Keratinocyte (primary cell): ENCODE measurements at places on chromosomes 2 and 18. TPM values are rescaled to one million over a fixed set of nuclear protein-coding genes. Genes with fewer than 3 reads are reported as not detected.
A peak's percentile ranks its signal among the peaks of the same experiment; 100 is the strongest.

Gene FAHD2B
- polyA plus RNA-seq = 6.3 to 7.6 TPM (median 6.6 TPM) in 3 replicates

Gene IL36A
- polyA plus RNA-seq = not detected in 3 replicates

Gene SH2D6
- polyA plus RNA-seq = 0.10 to 0.21 TPM in 2 of 3 replicates, not detected in the other

Gene PROM2
- polyA plus RNA-seq = 11.4 to 21.2 TPM (median 16.8 TPM) in 3 replicates

Gene DSG4
- polyA plus RNA-seq = 0.18 to 0.50 TPM (median 0.19 TPM) in 3 replicates

Gene RAX
- not detected in 3 replicates for polyA plus RNA-seq

Gene CDH2
- 0.27 to 0.71 TPM (median 0.46 TPM) in 3 replicates for polyA plus RNA-seq

Gene SCN7A
- not detected in 3 replicates for polyA plus RNA-seq

Gene EFHD1
- polyA plus RNA-seq = not detected in 3 replicates

Gene STEAP3
- polyA plus RNA-seq = 15.5 to 29.7 TPM (median 19.9 TPM) in 3 replicates

Gene CRYGC
- polyA plus RNA-seq = not detected in 3 replicates

DNA sequence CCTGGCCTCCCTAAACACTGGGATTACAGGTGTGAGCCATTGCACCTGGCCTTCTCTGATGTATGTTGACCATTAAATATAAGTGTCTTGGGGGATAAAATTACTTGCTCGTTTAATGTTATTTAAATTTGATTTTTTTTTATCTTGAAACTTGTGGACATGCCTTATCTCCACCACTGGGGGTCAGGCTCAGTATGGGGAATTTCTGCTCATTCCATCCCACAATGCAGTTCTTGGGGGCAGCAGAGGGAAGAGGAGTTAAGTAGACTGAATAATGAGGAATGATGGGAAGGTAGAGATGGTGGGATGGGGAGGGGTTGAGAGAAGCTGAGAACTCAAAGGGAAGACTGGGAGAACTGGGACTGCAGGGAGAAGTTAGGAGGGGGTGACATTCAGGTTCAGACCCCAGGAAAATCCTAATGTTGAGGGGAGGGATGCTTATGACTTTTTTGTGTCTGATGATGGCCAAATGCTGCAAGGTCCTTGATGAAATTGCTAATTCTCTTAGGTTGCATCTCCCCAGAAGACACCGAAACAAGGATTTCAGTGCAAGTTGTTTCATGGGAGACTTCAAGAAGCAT lies 174.2 kb downstream of the MIB1 start:
- no peak for DNase-seq

DNA sequence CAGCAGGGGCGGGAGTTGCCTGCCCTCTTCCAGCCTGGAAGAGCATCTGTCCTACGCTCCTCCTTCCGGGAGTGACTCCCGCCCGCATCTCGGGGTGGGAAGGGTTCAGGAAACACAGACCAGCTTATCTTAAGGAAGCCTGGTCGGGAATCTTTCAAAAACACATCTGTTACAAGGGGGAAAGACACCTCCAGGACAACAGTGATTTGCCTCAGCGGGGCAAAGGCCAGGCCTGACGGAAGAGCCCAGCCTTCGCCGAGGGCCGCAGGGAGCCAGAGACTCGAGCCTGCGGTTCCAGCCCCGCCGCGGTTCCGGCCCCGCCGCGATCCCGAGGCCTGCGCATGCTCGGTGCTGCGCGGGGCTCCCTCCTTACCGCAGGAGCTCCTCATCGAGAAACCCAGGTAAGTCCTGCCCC lies 38.1 kb upstream of the TGIF1 start:
- DNase-seq = no peak

- peak; percentile 96 for DNase-seq
Observed at GRCh38 chr2:209368914-209369313, 54.9 kb upstream of the MAP2 start.

GRCh38 chr2:66495788-66496640 lies 61.1 kb downstream of the MEIS1 start:
- peak; percentile 84 for DNase-seq

DNA sequence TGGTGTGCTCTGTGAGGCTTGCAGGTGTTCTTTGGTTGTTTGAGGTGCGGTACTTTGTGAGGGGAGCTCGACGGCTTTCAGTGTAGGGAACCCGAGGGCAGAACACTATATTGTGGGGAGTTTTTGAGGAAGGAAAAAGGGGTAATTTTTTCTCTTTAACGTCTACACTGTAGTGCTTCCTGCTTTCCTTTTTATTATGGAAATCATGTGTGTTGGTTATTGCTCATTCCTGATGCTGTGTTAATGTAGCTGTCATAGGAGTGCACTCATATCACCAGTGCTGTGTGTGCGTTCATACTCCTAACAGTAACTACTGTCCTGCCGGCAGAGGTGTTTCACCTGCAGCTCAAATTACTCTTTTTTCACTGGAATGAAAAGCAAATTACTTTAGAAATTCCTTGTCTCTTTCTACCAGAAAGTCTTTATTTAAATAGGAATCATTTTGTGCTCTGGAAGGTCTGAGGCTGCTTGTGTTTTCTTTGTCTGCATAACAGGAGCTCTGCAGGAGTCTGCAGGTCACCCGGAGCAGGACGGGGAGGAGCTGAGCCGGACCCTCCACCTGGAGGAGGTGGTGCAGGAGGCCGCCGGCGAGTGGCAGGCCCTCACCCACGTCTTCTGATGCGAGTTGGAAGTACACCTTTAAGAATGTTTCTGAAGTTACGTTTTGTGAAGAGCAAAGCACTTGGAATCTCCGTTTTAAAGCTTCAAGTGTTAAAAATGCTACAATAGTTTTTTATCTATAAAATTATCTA lies 145.5 kb downstream of the ZNF236 start:
- DNase-seq = no peak

GRCh38 chr2:180196419-180196977 lies 189.4 kb upstream of the CWC22 start:
- DNase-seq = no peak

DNA sequence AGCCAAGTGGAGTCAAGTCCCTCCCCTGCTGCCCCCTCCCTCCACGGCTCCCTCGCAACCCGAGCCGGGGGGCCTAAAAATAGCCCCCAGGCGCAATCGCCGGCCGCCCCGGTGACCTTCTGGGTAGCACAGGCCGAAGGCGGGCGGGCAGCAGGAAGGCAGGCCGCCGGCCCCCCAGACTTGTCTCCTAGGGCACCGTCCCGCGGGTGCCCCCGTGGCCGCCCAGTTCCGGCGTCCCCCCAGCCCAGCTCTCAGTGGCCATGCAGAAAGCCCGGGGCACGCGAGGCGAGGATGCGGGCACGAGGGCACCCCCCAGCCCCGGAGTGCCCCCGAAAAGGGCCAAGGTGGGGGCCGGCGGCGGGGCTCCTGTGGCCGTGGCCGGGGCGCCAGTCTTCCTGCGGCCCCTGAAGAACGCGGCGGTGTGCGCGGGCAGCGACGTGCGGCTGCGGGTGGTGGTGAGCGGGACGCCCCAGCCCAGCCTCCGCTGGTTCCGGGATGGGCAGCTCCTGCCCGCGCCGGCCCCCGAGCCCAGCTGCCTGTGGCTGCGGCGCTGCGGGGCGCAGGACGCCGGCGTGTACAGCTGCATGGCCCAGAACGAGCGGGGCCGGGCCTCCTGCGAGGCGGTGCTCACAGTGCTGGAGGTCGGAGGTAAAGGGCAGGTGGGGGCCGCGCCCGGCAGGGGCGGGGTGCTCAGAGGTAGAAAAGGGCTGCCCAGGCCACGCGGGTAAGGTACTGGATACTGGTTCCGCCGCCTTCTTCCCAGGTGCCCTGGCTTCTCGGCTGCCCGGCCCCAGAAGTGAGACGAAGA lies at the start of gene SPEG:
Gene SPEG, plus strand, starts transcription at position 126 of the 808 bp plus-strand sequence. Its CDS starts 135 bp downstream, at position 261.
- no peak for DNase-seq

- DNase-seq = peak; percentile 9
Observed at GRCh38 chr2:152304836-152305235, 30.1 kb upstream of the FMNL2 start.

GRCh38 chr2:239274391-239275043 lies 126.3 kb downstream of the HDAC4 start:
- DNase-seq = no peak

DNA sequence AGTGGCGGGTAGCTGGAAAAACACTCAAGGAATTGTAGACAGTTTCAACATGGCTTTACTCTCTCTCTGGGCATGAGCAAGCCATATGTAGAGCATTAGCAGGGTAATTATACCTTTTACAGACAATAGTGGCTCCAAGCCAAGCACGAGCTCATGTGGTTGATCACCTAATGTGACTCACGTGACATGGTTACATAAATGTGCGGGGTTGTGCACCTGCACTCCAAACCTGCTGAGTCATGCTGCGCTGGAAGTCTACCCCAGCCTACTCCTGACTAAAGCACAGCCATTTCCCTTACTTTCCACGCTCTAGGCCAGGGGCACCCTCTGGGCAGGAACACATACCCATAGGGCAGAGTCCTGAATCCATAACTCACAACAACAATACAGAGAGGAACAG lies 232.8 kb downstream of the MBD5 start:
- DNase-seq = peak; percentile 30

GRCh38 chr2:236712961-236713673 lies 143.5 kb downstream of the ACKR3 start:
- DNase-seq = no peak

DNA sequence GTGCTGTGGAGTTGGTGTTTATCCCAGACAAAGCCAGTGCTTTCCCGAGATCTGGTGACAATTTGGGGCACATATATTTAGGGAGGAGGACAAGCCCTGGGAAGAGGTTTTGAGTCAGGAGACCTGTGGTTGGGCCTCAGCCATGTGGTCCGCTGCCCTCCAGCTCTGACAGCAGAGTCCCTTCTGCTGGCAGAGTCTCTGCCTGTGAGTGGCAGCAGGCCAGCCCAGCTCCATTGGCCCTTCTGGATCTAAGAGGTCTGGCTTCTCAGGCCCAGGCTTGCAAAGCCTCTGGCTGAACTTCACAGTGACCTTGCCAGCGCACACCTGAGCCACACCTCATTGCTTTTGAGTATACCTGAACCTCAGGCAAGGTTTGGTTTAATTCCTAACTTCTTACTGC lies 115.3 kb downstream of the BCL2L11 start:
- DNase-seq = peak; percentile 36

GRCh38 chr2:16639431-16639830 lies 26.2 kb downstream of the CYRIA start:
- no peak for DNase-seq

DNA sequence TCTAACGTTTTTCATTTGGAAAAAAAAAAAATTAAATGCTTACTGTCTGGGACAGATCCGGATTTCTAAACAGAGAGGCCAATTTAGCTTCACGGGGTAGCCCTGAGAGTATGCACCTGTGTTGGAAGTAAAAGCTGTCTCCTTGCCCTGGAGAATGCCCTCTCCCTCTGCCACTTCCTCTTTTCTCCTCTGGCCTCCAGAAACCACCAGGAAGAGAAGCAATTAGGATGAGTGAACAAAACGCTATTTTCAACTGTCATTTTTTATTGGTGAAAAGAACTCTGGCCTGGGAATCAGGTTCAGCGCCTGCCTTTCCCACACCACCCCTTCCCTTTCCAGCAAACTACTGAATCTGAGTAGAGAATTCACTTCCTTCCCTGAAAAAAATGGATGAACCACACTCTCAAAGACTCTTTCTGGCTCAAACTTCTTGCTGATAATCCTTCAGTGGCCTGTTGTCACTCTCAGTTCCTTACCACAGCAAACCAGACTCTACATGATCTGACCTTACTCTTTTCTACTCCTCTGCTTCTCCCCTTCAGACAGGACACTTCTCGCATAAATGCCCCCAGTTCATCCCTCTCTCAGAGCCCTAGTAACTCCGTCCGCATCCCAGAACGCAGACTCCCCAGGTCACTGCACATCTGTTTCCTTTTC lies 29.8 kb downstream of the KLF7 start:
- DNase-seq = no peak

DNA sequence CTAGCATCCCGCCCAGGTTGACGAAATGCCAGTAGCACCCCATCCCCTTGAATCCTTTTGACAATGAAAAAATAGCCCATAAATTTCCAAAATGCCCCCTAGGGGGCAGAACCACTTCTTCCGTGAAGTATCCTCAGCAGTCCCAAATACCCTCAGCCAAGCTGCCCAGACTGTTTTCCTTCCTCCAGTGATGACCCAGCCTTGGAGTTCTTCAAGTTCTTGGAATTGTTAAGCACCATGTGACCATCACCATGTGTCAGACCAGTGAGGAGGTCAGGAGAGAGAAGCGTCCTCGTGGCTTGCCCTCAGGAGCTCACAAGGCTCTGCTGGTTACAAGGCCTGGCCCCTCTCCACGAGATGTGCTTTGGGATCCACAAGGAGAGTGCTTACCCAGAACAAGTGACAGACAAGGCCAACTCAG lies 1.4 kb upstream of the SLC23A3 start:
- DNase-seq = peak; percentile 42

DNA sequence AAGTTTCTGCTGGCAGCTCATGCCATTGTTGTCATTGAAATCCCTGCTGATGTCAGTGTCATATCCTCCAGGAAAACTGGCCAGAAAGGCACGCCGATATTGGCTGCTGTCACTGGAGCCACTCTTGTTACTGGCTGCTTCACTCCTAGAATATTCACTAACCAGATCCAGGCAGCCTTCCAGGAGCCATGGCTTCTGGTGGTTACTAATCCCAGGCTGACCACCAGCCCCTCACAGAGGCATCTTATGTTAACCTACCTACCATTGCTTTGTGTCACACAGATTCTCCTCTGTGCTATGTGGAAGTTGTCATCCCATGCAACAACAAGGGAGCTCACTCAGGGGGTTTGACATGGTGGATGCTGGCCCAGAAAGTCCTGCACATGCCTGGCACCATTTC lies 27.0 kb upstream of the MTX2 start:
- DNase-seq = no peak

- no peak for DNase-seq
Observed at GRCh38 chr18:39753178-39753577, 2187.6 kb upstream of the CELF4 start.

DNA sequence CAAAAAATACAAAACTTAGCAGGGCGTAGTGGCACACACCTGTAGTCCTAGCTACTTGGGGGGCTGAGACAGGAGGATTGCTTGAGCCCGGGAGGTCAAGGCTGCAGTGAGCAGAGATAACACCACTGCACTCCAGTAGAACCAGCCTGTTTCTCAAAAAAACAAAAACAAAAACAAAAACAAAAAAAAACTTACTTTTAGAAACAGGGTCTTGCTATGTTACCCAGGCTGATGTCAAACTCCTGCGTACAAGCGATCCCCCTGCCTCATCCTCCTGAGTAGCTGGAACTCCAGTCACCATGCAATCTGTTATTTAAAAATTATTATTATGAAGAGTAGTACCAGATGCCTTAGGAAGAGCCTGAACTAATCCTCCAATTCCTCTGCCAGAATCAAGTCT lies 35.0 kb upstream of the GLI2 start:
- DNase-seq = no peak

GRCh38 chr2:201357221-201357620 lies at the start of gene FLACC1:
TSS of gene FLACC1 (minus strand) at chr2:201357345. CDS start at chr2:201351404, 5,941 bp downstream.
- no peak for DNase-seq

- no peak for DNase-seq
Observed at GRCh38 chr2:120539937-120540718, 194.2 kb downstream of the INHBB start.

- no peak for DNase-seq
Observed at GRCh38 chr2:237222178-237222577, 136.5 kb downstream of the COPS8 start.

GRCh38 chr18:53417003-53417402 lies 807.5 kb downstream of the MBD2 start:
- no peak for DNase-seq

- DNase-seq = no peak
Observed at GRCh38 chr2:143078104-143078503, 51.1 kb upstream of the ARHGAP15 start.
